NCI-H1436 (cell line): ENCODE measurements at places on chromosomes 2 and 18.

DNA sequence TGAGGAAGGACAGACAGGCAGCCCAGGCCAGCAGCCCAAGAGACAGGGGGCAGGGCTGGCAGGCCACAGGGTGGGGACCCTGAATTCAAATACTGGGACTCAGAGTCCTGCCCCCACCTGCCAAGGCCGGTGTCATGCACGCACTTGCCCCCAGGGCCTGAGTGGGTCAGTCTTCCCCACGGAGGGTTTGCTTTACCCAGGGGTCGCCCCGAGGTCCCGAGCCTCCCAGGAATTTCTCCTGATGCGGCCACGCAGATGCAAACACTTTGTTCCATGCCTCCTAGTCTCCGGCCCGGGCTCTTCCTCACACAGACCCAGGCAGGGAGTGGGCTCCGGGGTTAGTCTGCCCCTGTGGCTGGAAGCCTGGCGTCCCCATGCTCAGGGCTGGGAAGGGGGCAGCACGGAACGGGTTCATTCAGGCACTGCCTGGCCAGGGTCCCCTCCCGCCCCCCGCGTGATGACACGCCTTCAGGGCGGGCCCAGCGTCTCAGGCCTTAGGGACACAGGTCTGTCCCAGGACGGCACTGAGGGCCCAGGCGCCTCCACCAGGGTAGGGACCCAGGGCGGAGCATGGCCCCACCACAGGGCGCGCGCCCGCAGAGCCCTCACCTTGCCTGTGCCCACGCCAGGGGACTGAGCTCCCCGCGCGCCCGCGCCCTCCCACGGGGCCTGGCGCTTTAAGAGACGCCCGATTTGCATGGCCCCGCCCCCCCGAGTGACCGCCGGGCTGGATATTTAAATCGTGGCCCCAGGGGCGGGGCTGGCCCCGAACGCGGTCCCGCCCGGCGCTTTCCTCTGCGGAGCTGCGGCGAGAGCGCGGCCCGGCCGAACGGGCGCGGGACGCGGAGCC lies at the start of gene SNED1:
SNED1 (plus strand) TSS at position 763 of the 850 bp plus-strand sequence. CDS start 220 bp downstream, outside the sequence.
- no peak for DNase-seq

- DNase-seq: no peak
These were observed 919 bp upstream of the SCN2A start for GRCh38 chr2:165238295-165238694.

GRCh38 chr2:216031960-216032689 lies 18.8 kb upstream of the MREG start:
- no peak for DNase-seq

GRCh38 chr2:205892251-205892655 lies 193.7 kb downstream of the INO80D start:
- DNase-seq: peak; percentile 76

GRCh38 chr2:161161074-161161706 lies 962 bp downstream of the TANK start:
- DNase-seq: no peak

DNA sequence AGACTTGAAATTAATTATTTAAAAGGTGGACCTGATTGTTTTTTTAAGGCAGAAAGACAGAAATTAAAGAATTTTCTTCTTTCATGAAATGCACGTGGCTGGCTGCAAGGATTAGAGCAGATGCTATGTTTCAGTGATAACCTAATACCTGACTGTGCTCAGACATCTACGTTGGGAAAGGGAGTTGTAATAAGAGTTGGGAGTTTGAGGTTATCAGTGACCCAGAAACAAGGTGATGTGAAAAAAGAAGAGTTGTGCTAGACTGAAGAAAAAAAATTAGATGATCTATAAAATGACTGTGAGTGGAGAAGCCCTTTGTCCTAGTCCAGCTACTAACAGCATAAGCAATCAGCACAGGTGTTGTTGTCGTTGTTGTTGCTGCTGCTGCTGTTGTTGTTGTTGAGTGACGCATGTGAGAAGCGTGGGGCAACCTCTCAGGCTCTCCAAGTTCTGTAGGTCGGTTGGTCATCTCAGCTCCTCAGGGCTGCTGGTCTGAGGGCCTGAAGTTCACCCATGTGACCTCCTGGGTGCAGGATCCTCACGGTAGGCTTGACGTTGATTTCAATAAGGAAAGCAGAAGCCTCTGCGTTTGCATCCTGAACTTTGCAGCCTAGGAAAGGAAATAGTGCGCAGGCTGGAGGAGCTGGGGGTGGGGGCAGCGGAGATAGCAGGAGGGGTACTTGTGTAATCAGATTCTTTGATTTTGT lies 7.6 kb downstream of the POU3F3 start:
- no peak for DNase-seq

DNA sequence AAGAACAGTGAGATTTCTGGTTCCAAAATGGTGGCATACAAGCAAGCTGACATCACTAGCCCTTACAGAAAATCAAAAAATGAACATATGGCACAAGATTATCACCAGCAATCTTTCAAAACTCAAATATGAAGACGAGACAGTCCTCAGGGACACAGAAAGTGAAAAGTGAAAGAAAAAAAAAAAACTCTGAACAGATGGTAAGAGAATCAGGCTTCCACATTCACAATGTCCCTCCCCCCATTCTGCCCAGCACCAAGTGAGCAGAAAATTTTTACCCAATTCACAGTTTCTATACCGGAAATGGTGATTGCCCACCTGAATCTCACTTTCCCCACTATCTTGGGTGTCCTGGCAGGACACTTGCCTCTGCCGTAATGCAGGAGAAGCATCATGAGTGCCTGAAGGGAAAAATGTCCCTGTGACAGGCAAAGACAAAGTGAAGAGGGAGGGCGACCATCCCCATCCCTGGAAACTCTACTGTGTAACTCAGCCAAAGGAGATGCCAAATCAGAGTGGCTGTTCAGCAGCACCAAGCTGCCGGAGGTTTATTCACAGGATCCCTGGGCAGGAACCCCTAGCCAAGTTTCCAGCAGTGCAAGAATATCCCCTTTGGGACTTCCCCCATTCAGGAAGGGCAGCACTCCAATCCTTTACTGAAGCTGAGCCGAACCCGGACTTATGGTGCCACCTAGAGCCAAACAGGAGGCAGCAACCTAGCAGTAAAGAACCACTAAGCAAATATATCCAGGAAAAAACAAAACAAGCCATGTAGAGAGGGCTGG lies 312.2 kb downstream of the LRATD1 start:
- peak; percentile 0 for DNase-seq

- peak; percentile 23 for DNase-seq
These were observed 40.9 kb upstream of the ASPRV1 start for GRCh38 chr2:70002241-70002899.

DNA sequence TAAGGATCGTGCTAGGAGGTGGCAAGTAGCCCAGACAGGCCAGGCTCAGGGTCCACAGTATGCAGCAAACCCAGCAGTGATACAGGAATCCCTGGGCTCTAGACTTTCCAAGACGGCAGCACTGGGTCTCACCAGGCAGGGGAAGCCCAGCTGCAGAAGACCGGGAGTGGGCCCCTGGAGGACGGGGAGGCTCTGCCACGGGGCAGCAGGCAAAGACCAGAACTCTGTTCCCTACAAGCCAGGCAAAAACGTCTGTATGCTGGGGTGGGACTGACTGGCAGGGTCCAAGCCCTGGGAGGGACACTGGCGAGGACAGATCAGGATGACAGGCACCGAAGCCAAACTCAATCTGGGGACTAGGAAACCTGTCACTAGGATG lies 98.9 kb upstream of the SEC11C start:
- DNase-seq: no peak

DNA sequence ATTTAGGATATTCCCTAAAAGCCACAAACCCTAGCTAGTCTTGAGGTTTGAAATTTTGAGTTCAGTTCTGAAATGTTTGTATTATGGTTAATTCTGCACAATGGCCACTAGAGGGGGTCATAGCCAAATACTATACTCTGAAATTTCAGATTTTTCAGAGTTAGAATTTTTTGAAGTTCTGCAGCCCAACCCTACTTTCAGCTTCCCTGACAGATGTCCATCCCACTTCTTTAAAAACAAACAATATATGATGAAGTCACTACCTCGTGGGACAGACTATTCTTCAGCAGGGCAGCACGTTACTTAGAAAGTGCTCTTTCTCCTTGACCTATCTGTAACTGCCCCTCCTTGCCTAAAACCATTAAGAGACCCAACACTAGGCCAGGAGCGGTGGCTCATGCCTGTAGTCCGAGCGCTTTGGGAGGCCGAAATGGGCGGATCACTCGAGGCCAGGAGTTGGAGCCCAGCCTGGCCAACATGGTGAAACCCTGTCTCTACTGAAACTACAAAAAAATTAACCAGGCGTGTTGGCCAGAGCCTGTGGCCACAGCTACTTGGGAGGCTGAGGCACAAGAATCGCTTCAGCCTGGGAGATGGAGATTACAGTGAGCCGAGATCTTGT lies 48.2 kb upstream of the PAPOLG start:
- DNase-seq: peak; percentile 7

DNA sequence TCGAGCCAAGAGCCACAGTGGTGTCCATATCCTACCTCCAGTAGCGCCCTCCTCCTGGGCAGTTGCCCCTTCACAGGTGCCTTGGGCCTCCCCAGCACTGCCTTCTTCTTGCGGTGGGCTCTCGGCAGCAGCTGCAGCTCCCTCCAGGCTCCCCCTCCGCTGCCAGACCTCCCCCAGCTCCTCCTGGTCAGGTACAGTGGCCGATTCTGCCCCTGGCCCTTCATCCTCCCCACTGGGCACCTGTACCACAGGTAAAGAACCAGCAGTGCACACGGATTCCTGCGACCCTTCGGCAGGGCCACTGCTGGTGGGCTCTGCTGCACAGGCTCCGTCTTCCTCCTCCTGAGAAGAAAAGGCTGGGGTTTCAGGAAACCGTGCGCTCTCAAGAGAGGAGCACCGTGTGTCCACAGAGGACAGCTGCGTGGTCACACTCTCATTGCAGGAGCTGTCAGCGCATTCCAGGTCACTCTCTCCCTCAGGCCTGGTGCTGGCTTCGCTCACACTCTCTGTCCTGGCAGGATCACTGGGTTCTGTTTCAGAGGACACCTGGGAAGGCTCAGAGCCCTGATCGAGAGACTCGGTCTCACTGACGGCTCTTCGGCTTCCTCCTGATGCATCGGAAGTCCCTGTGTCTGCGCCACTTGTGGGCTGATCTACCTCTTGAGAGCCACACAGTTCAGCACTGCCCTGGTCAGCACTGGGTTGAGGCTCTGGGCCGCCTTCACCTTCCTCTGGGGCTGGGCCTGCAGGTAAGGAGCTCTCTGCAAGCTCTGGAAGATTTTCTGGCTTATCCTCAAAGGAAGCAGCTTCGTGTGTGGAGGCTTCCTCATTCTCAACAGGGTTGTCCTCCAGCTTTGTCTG lies 147.4 kb upstream of the STK17B start:
- DNase-seq: no peak

DNA sequence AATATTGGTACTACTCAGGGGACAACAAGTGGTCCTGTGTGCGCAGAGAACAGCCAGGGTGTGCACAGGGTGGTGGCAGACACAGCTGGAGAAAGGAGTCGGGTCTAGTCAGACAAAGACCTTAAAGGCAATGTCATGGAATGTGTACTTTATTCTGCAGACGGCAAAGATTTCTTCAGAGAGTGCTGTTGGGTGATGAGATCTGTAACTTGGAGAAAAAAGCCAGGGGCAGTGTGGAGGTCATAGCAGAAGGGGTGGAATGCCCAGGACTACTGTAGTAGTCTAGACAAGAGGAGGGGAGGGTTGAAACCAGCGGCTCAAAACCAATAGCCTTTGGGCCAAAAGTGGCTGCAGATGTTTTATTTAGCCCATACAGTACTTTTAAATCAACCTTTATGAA lies 121.3 kb upstream of the ZFP36L2 start:
- DNase-seq: no peak

GRCh38 chr2:120638450-120638849 lies 97.2 kb upstream of the GLI2 start:
- no peak for DNase-seq

DNA sequence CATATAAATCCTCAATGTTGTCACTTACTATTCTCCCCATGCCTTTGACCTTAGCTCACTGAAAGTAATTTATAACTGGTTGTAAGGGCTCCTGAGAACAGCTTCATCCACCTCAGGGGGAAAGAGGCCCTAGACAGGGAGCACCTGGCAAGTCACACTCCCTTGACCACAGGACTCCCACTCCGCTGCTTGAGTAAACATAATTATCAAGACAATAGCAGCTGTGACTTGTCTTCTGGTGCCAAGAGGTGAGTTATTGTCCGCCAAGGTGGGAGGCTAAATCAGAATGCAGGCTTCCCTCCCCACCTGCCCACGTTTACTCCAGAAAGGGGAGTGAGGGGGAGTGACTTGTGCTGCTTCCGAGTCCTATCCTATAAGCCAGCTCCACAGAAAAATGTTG lies 230.6 kb upstream of the LRATD1 start:
- DNase-seq: no peak

DNA sequence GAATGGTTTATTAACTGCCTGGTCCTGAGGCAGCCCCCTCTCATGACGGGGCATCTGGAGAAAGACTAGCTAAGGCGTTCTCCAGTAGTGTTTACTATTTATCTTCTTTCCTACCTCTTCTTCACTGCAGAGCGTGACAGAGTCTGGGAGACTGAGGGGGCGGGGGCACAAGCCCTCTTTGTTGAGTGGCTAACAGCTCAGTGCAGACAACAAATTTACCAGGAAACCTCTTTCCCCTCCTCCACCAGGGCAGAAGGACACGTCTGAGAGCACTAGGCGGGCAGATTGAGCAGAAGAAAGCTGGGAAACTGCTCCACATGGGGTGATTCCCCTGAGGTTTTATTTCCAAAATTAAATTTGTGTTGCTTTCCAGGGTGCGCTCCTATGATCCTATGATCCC lies 322.1 kb downstream of the CNTNAP5 start:
- no peak for DNase-seq

DNA sequence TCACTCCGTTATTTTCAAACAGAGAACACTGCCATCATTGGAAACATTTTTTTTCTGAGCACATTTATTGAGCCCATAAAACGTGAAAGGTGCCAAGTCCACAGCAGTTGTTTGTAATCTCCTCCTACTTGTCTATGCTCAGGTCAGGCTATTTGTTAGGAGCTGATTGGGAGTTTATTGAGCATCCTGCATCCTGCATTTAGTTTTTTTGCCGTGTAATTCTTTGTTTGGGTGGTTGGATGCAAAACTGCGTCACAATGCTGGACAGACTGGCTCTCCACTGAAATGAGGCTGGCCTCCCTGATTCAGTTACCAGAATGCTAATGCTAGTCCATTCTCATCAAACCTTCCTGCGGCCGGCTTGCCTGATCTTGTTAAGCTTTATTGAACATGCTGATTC lies 71.4 kb downstream of the RAPGEF4 start:
- no peak for DNase-seq

DNA sequence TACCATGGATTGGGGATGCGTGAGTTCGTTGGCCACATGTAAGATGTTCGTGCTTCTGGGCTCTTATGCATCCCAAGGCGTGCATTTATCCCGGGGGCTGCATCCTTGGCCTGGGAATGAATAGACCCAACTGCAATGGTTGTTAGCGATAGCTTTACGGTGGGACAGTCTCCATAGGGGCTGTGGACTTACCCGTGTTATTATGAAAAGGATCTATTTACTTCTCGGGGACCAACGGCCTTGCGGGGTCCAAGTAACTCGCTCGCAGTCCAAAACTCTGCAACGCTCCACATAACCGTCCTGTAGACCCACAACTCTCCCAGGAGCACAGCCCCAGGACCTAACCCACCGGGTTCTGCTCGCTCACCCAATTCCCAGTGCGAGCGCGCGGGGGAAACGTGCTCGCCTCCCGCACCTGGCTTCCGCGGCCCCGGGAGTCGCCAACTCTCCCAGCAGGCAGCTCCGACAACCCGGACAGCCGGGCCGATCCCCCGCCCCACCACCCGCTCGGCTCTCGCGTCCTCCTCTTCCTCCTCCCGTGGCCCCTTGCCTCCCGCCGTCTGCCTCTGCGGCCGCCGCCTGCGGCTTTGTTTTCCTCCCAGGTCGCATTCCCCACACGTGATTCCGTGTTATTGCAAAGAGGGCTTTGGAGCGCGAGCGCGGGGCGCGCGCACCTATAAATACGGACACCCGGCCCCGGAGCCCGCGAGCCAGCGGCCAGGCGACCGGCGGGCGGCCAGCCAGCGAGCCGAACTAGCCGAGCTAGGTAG lies at the start of gene CABLES1:
CABLES1 (plus strand) TSS at position 706 of the 770 bp plus-strand sequence. CDS start 278 bp downstream, outside the sequence.
- peak; percentile 40 for DNase-seq
